ENCODE measurements at places on chromosomes 4 and X.

DNA sequence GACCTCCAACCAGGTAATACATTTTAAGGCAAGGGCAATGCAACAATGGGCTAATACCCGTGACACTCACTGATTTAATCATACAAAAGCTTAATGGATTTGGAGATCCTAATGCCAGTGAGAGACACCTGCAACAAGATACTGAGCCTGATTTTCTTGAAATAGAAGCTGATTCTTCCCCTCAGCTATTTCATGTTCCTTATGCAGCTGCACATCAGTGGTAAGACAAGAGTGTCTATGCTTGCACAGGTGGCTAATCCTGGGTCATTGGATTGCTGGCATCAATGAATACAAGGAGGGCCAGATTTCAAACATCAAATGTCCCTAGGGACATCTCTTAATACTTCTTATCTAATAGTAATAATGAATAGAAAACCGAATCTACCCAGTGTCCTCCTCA lies 139.7 kb downstream of the PPARGC1A start:
- no peak for DNase-seq

DNA sequence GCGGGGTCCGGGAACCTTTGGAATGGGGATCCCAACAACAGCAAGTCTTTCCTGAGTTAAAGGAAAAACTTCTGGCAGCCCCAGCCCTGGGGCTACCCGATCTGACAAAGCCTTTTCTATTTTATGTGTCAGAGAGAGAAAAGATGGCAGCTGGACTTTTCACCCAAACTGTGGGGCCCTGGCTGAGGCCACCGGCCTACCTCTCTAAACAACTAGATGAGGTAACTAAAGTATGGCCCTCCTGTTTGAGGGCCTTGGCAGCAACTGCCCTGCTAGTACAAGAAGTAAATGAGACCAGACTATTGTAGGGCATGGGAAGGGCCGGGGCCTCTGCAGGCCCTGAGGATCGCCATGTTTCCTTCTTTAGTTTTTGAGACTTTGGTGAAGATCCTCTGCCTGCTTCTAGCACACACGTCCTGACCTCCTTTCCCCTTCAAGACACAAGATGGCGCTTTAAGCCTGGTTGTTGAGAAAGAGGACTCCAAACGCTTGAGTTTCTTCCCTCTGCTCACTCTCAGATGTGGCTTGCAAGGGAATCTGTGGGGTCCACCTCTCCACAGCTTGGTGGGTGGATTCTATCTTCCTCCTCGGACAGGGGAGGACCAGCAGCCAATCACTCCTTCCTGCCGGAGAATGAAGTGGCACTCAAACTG lies 18.5 kb upstream of the DRD5 start:
- peak; percentile 3 for DNase-seq

GRCh38 chr4:4480685-4481398 lies 61.0 kb downstream of the STX18 start:
- peak; percentile 37 for DNase-seq

- DNase-seq: peak; percentile 15
Measured at GRCh38 chr4:32987111-32987510, 2266.9 kb downstream of the PCDH7 start.

GRCh38 chr4:142423861-142424260 lies 422.2 kb downstream of the INPP4B start:
- no peak for DNase-seq

DNA sequence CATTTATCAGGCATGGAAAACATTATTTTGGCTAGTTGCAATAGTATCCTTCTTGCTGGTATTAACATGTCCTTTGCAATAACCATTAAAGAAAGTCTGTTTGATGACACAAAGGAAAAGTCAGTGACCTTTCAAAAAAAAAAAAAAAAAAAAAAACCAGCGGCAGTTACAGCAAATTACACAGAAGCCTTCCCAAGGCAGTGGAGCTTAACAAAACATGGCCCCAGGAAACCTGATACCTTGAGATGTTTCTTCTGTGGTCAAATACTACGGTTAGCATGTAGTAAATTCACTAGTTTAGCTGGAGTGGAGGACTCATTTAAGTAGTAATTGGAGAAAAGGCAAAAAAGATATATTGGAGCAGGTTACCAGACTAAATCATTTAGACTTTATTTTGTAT lies 359.1 kb downstream of the DACH2 start:
- no peak for DNase-seq

DNA sequence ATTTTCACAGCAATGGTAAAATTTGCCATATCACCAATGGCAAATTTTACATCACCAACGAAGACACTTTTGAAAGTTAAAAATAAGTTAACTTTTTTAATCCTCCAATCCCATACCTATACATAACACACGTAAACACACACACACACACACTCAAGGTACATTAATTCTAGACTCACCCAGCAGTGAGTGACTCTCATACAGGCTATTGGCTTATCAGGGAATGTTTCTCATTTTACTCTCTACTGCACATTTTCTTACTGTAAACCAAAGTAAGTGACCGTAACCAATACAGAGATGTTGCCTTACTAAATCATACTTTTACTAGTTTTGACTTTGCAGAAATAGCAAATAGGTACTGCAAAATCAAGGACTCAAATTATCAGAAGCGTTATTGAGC lies 2.3 kb downstream of the VEGFC start:
- no peak for DNase-seq

GRCh38 chr4:107468156-107468555 lies 251.9 kb downstream of the PAPSS1 start:
- no peak for DNase-seq

Data from mesenchymal stem cell (in vitro differentiated cells and primary cell).